ENCODE measurements at places on chromosomes 3 and 15.
A peak's percentile ranks its signal among the peaks of the same experiment; 100 is the strongest.

- DNase-seq, result no peak
These were observed 42.2 kb upstream of the GNB5 start for GRCh38 chr15:52233405-52233804.

GRCh38 chr15:63381301-63382204 is at the start of gene CA12:
Gene CA12, minus strand, starts transcription at chr15:63381846. Its CDS starts 126 bp downstream, at chr15:63381720.
- peak; percentile 12 for DNase-seq

DNA sequence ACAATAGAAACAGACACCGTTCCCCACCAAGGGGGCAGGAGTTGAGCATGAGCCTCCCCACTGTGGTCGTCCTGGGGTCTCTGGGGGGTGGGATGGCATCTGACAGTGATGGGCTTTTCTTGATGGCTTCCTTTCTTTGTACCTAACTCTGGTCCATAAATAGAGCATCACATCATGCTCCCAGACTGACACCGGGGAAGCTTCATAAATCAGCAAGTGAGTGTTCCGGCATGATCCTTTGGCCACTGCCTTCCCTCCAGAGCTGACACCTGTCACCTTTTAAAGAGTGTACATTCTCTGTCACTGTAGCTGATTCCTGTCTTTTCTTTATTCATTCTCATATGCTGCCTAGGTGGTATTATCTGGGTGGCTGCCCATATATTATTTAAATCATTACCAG is 129.9 kb downstream of the ROBO2 start:
- no peak for DNase-seq

GRCh38 chr3:149702691-149703441 is 45.0 kb upstream of the WWTR1 start:
- DNase-seq, result no peak

DNA sequence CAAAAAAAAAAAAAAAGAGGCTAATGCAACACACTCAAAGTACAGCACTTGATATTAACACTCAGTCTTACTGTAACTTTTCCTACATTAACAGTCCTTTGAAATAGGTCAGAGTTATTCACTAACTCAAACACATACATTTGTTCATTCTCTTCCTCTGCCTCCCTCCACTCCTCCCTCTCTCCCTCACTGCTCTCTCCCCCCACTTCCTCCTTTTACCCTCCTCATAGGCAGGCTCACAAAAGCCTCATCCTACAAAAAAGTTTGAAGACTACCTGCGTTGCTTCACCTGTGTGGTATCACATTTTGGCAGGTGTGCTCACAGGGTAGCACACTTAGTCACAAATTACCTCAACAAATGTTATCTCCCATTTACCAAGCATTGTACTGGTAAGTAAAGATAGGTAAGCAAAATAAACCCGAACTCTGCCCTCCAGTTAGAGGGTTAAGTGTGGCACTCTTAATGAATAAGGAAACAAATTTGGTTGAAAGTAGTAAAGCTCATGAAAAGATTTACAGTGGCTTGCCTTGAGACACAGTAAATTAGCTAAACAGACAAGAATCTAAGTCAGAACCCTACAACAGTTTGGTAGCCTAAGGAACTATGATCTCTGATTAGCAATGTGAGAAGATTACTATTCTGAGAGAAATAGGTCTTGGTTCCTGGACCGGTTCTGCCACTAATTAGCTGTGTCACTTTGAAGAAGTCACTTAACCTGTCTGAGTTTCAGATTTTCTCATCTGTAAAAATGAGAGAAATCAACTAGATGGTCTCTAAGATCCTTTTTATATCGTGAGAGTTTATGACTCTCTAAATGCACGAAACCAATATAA is 151.0 kb upstream of the MLF1 start:
- no peak for DNase-seq

GRCh38 chr15:39462691-39463090 is 118.2 kb upstream of the THBS1 start:
- DNase-seq, result no peak

DNA sequence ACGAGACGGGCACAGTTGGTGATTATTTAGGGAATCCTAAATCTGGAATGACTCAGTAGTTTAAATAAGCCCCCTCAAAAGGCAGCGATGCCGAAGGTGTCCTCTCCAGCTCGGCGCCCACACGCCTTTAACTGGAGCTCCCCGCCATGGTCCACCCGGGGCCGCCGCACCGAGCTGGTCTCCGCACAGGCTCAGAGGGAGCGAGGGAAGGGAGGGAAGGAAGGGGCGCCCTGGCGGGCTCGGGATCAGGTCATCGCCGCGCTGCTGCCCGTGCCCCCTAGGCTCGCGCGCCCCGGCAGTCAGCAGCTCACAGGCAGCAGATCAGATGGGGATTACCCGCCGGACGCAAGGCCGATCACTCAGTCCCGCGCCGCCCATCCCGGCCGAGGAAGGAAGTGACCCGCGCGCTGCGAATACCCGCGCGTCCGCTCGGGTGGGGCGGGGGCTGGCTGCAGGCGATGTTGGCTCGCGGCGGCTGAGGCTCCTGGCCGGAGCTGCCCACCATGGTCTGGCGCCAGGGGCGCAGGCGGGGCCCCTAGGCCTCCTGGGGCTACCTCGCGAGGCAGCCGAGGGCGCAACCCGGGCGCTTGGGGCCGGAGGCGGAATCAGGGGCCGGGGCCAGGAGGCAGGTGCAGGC is 318.0 kb downstream of the FGF12 start:
- no peak for DNase-seq

DNA sequence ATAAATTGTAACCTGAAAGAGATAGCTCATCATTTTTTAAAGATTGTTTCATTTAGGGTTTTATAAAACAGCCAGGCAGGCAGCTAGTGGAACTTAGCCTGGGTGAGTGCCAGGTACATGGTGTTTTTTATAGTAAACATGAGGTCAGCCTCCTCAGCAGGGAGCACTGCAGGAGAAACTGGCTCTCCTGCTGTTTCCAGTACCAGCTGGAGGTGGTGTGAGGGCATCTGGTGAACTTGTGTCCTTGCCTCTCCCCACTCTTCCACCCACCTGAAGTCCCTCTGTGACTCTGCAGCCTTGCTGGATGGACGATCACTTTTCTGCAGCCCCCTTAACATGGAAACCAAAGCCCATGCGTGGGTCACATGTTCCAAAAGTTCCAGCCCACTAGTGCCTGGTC is 128.4 kb downstream of the FAM174B start:
- DNase-seq, result no peak

DNA sequence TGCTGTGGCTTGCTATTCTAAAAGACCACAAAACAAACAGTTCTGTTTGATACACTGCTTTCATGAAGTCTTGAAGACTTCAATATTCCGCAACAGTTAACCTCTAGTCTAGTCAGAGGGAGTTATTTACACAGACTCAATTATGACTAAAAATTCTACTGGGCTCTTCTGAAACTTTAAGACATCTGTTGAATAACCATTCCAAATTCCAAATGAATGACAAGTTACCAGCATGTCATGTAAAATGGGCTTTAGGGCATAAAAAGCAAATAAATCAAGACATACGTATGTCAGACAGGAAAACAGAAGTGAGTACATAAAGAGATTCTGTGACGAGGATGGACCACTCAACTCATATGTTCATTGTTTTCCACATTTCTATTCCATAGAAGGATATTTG is 93.9 kb downstream of the PLOD2 start:
- no peak for DNase-seq

DNA sequence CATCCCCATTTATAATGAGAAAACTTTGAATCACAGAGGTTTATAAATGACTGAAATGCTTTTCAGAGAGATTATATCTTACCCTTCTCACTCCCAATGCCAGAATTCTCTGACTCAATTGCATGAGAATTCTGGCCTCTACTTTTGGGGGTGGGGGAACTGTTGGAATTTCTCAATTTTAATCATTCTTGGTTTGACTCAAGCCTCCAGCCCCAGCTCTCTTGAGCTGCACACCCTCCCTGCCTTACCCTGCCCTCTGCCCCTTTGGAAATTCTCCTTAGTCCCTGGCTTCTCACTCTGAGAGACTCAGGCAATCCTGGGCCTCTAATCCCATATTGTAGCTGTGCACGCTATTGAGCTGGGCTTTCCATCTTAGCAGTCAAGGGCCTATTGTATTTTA is 44.2 kb downstream of the ZNF589 start:
- no peak for DNase-seq

DNA sequence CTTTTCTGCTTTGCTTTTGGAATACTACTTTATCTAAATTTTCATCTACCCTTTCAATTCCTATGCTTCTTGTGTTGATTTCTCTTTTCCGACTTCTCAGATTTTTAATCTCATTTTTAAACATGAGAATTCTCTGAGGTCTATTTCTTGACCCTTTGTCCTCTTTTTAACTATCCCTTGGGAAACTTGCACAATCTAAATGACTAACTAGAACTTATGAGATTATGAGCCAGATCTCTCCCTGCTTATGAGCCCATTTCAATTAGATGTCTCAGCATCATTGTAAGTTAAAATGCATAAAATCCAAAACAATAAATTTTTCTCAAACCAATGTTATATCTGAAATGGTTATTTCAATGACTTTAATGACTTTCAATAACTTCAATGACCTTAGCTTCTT is 296.9 kb upstream of the AGTR1 start:
- DNase-seq, result no peak

GRCh38 chr3:100159331-100160153 is 45.2 kb upstream of the FILIP1L start:
- DNase-seq, result no peak

DNA sequence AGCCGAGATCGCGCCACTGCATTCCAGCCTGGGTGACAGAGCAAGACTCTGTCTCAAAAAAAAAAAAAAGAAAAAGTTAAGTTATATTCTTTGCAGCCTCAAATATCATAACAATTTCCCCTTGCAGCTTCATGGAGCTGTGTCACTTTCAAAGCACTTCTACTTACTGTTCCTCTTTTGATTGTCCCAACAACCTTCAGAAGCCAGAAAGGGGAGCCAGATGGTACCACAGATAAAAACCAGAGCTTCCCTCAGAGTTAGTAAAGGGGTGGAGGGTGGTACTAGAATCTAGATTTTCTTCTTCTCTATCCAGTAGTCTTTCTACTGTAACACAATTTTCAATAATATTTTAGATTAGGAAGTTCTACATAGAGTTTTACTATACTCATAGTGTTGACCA is 188.8 kb downstream of the TAFA4 start:
- DNase-seq, result no peak

DNA sequence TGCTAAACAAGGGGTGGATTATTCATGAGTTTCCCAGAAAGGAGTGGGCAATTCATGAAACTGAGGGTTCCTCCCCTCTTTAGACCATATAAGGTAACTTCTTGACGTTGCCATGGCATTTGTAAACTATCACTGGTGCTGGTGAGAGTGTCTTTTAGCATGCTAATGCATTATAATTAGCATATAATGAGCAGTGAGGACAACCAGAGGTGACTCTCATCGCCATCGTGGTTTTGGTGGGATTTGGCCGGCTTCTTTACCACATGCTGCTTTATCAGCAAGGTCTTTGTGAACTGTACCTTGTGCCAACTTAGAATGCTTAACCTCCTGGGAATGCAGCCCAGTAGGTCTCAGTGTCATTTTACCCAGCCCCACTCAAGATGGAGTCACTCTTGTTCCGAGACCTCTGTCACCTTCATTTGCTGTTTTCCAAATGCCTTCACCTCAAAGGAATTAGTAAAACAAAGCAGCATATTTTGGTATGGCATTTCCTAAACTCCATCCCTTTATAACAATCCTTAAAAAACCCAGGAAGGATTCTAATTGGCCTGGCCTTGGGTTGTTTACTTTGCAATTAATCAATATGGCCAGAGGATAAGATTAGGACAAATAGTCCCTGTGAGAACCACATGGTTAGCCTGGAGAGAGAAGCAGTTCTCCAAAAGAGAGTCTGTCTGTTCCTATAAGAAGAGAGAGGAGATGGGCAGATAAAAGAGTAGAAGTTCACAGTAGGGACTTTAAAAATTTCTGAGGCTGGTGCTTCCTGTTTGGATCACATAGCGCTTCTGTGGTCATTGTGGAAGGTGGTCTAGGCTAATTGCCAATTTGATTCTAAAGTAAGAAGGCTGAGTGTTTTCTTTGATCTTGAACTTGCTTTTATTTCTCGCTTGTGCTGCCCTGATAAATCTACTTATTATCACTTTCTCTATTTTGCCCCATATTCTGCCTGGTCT is 155.2 kb upstream of the EOMES start:
- no peak for DNase-seq

- DNase-seq, result no peak
These were observed 30.5 kb downstream of the ACAN start for GRCh38 chr15:88833731-88834100.

- DNase-seq, result no peak
These were observed 34.4 kb downstream of the RPL39L start for GRCh38 chr3:187104933-187105332.

DNA sequence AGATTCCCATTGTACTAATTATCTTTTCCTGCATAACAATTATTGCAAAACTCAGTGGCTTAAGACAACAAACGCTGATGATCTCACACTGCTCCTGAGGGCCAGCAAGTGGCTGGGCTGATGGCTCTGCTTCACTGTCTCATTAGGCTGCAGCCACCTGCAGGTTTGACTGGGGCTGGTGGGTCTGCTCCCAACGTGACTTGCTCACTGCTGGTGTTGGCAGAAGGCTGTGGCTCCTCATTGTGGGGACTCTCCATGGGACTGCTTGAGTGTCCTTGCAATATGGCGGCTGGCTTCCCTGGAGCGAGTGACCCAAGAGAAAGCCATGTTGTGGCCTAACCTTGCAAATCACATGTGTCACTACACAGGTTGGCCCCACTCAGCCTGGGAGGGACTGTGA is 71.1 kb downstream of the PLXNA1 start:
- DNase-seq, result no peak

GRCh38 chr3:115581362-115582135 is 41.8 kb upstream of the GAP43 start:
- no peak for DNase-seq

- DNase-seq, result no peak
These were observed 709.6 kb upstream of the CFAP20DC start for GRCh38 chr3:59759298-59760031.

- no peak for DNase-seq
These were observed 11.8 kb downstream of the CAPN3 start for GRCh38 chr15:42371096-42371495.

DNA sequence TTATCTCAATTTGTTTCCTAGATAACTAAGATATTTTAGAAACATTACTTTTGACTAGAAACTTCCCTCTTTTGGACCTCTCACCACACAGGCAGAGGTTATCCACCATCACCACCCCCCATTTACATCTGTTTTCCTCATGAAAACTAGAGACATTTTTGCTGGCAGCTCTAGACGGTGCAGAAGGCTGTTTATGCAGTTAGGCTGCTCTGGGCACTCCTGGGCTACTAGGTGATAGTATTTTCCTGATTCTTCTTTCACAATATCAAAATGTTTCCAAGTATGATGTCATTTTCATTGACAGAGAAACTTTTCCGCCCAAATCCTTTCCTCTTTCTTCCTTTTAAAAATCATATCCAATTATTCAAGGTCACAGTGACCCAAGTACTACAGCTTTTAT is 67.1 kb downstream of the PLOD2 start:
- DNase-seq, result no peak

Data from stimulated activated CD4-positive, alpha-beta T cell treated with anti-CD3 and anti-CD28 coated beads, Interleukin-1b, Interleukin-23, amount 100 ng/mL, for 4 hours (primary cell).